ENCODE measurements at places on chromosomes 4 and X. TPM values are rescaled to one million over a fixed set of nuclear protein-coding genes. Genes with fewer than 3 reads are reported as not detected.
A peak's percentile ranks its signal among the peaks of the same experiment; 100 is the strongest.

- no peak for DNase-seq
Observed at GRCh38 chr4:75071317-75071716, 138.4 kb downstream of the PARM1 start.

DNA sequence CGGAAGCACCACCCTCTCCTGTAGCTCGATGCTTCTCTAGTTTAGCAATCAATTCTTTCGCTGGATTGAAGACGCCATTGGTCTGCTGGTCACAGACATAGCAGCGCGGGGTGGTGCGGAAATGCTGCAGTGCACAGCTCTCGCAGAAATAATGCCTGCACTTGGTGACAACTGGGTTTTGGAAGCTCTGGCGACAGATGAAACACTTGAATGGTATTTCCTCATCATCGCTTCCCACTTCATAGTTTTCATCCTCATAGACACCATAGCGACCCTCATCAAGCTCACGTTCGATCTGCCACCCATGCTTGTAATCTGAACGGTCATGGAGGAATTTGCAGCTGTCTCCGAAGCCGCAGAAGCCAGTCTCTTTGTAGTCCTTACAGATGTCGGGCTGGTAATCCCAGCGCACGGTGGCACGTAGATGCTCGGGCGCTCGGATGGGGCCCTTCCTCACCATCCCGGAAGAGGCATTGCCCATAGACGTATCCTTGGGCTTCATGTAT, 854 bp downstream of the RNF113A start:
- DNase-seq: peak; percentile 49

DNA sequence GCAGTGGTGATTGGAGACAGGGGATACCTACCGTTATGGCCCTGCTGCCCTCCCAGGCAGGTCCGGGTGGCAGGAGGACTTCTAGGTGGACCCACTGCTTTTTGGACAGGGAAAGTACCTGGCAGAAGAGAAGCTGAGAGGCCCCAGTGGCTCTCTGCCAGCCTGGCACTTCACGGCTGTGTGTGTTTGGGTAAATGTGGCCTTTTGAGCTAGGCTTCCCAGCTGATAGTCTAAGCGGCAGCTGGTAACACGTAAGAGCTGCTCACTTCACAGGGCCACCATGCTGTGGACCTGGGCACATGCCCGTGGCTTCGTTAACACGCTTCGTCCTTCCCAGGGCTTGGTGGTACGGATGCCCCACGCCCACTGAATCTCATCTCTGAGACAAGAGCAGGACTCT, 92.0 kb upstream of the CLCN4 start:
- no peak for DNase-seq

DNA sequence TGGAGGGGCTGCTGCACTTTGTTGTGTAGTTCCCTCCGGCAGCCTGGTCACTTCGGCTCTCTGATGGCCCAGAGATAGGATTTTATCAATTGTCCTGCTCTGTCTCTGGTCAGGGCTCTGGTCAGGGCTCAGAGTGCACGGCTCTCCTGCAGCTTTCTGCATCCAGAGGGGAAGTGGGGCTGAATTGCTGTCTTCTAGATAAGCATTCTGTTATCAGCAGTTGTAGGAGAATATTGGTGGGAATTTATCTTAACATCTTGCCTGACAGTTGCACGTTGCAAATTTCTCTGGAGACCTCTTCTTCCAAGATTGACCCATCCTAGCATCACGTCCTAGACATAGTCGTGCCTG, 62.8 kb downstream of the FAM193A start:
- DNase-seq: no peak

DNA sequence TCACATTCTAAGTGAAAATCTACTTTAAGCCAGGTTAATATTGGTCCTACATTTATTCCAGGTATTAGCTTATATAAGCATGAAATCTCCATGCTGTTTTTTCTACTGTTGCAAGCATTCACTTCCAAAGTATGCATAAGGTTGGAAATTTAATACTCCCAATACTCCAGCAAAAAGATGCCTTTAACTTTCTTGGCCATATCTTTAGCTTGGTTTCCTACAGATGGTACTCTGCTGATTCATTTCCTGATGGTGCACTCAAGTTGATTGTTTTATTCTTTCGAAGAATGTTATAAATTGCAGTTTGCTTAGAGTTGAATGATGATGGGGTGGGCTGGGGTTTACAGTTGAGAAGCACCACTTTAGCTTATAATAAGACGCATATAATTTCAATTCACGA, 330.2 kb downstream of the PTTG2 start:
- DNase-seq: no peak

- DNase-seq: no peak
Observed at GRCh38 chr4:185838104-185838452, 26.1 kb upstream of the SORBS2 start.

GRCh38 chr4:142752202-142752786, 93.8 kb downstream of the INPP4B start:
- DNase-seq: no peak

DNA sequence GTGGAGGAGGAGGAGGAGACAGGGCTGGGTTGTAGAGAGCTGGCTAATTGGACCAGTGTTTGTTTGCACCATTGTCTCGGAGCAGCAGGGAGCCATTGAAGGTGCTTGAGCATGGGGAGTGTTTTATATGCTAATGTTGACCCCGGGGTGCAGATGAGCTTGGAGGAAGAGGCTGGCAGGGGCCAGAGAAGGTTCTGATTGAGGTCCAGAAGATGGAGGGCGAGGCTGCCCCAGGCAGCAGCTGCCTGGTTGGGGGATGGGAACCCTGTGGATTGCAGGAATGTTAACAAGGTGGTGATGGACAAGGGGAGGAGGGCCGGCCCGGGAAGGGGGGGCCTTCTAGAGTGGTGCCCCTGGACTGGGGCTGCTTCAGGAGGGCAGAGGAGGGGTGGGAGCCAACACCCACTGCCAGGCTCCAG, 18.0 kb downstream of the DOK7 start:
- DNase-seq: no peak

DNA sequence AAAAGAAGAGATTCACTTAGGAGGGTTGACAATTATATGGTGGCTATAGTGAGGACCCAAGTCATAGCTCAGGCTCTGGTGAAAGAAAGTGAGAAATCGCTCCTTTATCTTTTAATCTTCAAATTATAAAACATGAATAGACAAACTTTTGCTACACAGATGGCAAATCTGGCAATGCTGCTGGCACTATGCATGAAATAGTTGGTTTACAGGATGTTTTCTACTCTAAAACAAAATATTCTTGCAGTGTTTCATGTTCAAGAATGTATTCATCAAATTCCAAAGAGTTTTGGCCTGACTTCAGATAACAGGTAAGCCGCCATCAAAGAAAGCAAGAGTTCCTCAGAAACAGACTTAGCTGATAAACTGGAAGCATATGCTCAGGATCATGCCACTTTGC, 801.2 kb downstream of the C4orf33 start:
- DNase-seq: no peak

CXCL8 gene
- total RNA-seq: 0.56 TPM
